ENCODE measurements at places on chromosomes 2 and 18.

DNA sequence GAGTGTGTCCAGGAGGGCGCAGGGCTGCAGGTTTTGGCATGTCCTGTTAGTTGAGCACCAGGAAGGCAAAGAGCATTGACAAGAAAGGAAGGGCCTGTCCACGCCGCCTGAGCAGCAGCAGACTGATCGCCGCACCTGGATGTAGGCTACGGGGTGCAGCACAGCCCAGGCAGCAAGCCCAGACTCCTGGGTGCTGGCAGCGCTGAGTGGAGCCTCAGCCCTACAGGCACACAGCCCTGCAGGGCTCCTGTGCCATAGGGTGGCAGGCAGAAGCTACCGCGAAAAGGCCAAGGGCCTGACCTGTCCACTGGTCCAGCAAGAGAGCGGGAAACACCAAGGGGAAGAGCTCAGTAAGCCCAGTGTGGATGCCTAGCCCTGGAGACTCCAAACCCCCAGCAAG, 198.0 kb downstream of the HDAC4 start:
- no peak for DNase-seq

GRCh38 chr2:178008636-178009289, 63.8 kb downstream of the PDE11A start:
- DNase-seq = no peak

DNA sequence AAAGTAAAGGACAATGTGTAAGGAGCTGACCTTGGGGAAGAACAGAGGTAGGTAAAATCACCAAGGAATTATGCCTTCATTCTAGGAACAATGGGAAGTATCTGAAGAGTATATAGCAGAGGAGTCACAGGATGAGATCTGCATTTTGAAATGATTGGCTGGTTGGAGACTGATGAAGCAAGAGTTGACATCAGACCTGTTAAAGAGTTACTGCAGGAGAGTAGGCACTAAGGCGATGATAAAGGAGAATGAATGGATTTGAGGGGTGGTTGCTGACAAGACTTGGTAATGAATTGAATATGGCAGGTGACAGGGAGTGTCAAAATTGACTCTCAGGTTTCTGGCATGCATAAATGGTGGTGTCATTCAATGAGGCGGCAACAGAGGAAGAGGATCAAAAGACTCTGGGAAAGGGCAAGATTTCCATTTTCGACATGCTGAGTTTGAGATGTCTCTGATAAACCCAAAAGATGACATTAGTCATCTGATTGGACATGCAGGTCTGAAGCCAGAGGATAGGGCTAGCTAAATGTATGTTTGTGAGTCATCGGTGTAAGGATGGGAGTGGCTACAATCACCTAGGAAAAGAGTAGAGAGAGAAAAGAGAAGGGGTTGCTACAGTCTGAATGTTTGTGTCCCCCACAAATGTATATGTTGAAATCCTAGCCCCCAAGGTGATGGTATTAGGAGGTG, 236.5 kb downstream of the DYM start:
- DNase-seq = no peak

DNA sequence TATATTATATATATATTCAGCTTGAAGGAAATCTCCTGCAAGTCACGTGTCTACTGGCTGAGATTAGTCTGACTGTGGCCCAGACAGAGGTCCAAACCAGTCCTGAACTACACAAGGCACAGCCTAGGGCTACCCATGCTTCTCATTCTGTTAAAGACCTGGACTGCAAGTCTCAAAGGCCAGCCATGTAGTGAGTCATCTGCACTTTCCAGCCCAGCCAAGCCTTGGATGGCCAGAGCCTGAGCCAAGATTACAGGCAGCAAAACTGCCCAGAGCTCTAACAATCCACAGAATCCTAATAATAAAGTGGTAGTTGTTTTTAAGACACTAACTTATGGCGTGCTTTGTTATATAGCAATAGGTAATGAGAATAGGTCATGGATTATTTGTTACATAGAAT, 259.6 kb downstream of the SS18 start:
- DNase-seq = no peak

DNA sequence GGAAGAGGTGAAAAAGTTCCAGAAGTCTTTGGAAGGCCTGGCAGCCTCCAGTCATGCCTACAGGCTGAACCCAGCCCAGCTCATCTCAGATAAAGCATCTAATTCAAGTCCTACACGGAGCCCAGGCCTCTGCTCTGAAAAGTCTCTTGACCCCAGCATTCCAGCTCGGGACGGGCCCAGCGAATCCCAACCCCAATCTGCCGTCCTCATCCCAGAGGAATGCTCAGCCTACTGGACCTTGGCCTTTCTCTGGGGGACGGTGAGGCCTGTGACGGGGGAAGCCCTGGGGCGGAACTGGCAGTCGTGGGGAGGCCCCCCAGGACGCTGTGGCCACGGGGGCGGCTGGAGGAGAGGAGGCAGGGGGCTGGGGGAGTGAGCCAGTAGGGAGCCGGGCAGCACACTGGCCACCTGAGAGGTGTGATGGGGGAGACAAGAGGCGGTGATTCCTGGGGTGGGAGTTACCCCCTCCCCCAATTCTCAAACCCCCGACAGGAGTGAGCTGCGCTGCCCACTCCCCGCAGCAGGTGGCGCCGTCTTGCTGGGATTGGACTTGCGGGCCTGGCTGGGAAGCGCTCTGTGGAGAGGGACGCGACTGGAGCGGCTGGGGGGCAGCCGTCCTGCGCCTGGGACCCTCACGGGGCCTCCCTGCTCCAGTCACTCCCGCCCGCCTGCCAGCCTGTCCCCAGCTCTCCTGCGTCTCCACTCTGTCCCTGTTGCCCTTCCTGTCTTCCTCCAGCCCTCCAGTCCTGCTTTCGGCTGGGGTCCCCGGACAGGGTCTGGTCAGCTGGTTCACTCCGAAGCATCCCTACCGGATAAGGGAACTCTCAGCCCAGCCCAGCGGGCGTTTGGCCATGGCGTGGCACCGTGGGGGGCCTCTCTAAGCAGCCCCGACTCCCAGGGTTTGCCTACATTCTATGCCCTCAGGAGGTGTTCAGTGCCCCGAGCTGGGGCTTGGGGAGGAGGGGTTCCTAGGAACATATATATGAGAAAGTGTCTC, 182.6 kb upstream of the HAAO start:
- peak; percentile 40 for DNase-seq

DNA sequence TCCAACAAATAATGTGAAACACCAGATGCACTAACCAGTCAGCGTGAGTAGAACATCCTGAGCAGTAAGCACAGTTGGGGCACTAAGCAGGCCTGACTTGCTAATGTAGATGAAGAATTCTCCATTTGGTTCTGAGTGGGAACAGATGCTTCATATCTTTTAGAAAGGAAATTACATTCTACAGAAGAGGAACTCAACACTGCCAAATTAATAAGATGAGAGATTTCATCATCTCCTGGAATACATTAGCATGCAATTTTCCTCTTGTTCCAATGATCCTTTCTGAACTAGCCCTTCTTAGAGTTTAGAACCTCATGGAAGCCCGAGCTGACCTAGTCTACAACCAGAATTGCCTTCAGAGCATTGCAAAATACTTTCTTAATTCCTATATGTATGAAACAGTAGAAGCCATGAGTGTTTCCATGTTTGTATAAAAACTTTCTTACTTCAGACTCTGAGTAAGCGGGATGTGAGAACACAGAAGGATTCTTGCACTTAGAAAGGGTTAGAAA, 34.8 kb downstream of the COL5A2 start:
- no peak for DNase-seq

GRCh38 chr2:236555481-236555880, 14.1 kb upstream of the ACKR3 start:
- DNase-seq = no peak

GRCh38 chr2:122737429-122738077, 982.1 kb downstream of the TSN start:
- DNase-seq = no peak

DNA sequence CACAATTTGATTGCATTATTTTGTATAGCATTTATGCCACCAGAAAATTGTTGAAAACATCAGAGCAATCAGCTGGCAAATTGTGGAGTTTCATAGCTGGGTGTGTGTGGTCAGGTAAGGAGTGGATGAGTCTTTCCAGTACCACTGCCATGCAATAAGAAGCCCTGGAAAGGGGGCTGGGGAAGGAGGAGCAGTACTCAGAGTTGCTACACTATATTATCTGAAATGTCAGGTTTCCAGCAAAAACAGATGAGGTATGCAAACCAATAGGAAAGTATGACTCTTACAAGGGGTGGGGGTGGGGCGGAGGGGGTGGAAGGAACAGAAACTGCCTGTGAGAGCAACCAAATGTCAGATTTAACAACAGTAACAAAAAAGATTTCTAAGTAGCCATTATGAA, 112.2 kb downstream of the SOS1 start:
- DNase-seq = no peak

DNA sequence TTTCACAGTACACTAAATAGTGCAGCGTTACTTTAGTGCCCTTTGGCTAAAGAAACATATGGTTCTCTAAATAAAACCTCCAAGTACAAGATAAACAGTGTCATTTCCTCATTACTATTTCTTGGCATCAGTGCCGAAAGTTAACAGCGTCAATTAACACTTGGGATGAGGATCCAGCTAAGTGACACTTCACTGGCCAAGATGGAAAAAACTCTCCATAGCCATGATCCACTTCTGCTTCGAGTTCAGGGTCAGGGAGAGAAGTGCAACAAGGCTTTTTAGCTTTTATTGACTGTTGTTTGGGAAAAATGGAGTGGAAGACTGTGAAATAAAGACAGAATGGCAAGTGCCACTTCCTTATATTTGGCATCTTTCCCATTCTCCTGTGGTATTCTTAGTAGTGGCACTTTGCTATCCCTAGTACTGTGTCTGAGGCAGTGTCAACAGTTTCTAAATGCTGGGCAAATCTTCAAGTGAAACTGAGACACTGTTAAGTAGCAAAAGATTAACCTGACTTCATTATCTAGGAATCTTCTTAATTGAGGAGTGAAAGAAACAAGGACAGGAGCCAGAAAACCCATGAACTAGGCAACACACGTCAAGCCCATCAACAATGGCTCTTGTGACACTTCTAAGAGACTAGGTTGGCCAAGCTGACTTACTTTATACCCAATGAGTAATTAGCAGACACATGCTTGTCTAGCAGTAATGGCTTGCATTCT, 222.5 kb upstream of the SESTD1 start:
- no peak for DNase-seq

GRCh38 chr18:42305869-42306593, 351.0 kb downstream of the PIK3C3 start:
- DNase-seq = no peak

- DNase-seq = no peak
Measured at GRCh38 chr2:143710196-143710595, 581.0 kb downstream of the ARHGAP15 start.

- DNase-seq = no peak
Measured at GRCh38 chr2:164703915-164704706, 82.8 kb upstream of the GRB14 start.

DNA sequence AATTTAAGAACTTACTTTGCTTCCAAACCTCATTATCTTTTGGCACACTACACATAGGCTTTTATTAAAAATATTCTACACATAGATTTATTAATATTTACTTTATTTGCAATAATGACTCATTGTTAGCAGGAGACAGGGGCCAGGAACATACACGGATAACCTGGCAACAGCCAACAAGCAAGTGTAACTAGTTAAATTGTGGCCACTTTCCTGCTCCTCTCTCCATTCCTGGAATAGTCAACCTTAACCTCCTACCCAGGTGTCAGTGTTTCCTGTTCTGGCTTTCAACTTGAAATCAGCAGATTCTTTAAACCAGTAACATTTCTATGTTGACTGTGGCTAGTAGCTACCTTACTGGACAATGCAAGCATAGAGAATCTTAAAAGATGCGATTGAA, 26.5 kb downstream of the ACVR1 start:
- no peak for DNase-seq
